ENCODE measurements at places on chromosomes 5 and 9. TPM values are rescaled to one million over a fixed set of nuclear protein-coding genes. Genes with fewer than 3 reads are reported as not detected.

GRCh38 chr5:88673253-88674105, 209.5 kb downstream of the MEF2C start:
- peak; percentile 56 for DNase-seq

GRCh38 chr9:99135456-99135855, 30.5 kb downstream of the TGFBR1 start:
- DNase-seq = no peak

- DNase-seq = no peak
These were observed 21.8 kb downstream of the CTNNAL1 start for GRCh38 chr9:108991479-108991878.

DNA sequence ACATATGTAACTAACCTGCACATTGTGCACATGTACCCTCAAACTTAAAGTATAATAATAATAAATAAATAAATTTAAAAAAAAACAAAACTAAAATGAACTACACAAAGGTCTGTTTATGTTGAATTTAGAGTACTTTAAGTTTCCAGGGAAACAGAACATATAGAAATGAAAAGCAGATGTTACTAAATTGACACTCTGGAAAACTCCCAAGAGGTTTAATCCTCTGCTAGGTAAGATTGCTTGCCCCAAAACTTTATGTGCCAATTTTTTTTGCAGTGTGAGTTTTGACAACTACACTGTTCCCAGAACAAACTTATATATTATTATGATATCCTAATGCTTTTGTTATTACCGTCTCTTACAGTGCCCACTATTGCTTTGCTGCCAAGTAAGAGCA, 134.3 kb upstream of the MRPS30 start:
- no peak for DNase-seq

DNA sequence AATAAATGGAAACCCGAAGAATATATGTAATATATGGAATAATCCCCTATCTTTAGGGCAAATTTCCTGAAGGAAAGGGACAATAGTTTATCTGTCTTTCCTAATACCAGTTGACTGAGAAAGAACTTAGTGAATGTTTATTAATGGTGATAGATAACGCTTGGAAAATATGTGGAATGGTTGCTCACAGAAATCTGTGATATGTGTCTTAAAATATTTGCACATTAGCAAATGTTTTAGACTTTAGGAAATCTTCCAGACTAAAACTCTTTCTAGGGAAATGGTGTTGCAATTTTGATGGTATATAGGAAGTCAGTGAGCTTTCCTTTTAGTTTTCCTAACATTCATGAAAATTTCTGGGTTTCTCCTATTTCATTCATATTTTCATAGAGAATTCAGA, 90.4 kb downstream of the PIP5K1B start:
- DNase-seq = no peak

DNA sequence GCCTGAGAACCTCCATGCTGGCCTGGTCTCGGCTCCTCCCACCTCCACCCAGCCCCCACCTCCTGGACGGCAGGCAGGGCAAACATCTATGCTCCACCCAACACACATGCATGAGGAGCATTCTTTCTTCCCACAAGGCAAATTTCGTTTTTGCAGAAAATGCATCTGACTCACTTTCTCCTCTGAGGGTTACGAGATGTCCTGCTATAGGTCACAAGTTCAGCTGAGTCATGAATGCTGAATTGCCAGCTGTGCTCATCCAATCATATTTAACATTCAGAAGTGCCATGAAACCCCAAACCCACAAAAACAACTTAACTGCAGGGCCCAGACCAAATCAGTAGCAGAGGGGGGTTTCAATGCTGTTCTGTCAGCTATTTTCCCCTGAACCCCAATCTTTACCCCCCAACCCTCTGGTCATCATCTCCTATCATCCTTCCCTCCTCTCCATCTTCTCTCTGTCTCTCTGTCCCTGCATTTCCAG, 39.0 kb upstream of the OSMR start:
- DNase-seq = no peak

DNA sequence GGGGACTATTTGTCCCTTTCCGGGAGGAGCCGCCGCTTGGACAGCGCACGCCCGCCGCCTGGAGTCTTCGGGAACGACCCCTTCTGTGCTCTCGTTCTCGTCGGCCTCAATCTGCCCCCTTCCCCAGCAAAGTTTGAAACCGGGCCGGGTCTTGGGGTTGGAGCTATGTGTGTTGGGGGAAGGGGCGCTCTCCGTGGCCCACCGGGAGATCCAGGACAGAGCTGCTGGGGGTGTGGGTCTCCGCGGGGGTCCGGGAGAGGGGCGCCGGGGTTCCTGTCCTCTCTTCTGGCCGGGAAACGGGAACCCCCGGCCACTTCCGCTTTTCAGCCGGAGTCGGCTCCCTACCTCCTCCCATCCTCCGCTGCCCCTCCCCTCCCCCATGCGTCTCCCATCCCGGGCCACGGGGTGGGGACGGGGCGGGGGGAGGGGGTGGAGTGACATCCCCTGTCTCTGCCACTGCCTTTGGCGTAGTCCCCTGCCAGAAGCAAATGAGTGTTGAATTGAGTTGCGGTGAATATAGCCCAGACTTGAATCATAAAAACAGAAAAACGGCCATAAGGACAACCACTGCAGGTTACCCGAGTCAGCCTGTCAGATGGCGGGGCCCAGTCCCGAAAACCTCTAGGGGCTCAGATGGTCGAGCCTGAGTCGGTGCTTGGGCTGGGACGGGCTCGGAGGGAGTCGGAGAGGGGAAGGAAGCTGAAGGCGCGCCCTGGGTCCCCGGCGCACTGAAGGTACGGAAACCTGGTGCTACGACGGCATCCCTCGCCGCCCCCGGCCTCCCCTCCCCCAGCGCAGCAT, 1.1 kb downstream of the CPLX2 start:
- DNase-seq = no peak

- DNase-seq = no peak
These were observed 117.4 kb downstream of the MLLT3 start for GRCh38 chr9:20504930-20505329.

DNA sequence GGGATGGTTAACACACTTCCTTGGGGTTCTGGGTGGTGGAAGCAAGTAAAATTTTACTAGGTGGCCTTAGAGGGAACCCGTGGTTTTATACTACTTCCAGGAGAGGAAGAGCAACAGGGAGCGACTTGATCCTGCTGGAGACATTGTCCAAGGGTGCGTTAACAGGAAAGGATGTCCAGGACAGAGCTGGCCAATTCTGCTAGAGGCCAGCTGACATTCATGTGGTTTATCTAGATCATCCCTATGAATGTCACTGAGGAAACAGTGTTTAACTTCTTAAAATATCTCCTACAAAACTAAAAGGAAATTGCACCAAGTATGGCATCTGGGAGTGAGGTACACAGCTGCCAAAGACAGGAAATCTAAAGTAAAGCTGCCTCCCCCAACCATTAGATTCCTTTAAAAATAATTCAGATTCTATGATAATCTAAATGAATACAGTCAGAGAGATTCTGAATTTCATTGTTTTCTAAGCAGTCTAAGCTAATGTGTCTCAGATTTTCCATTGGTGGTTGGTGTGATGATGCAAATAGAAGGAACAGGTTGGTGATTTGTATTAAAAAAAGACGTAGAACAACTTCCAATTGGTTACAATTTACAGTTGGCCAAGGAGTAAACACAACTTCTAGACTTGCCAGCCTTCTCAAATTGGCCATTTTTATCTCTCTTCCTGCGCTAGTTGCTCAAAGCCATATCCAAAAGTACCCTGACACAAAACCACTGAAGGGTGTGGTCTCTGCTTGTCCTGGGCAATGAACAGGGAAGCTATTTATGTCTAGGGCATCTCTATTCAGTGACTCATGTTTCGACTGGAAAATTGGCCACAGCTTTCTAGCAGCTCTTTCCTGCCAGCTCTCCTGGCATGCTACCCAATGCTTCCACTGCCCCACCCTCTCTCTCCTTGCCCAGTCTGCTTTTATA, 574.7 kb upstream of the MEF2C start:
- peak; percentile 23 for DNase-seq

- DNase-seq = no peak
These were observed 8.2 kb upstream of the EPB41L4B start for GRCh38 chr9:109328978-109329637.

GRCh38 chr5:113823696-113824095, 310.2 kb downstream of the YTHDC2 start:
- no peak for DNase-seq

DNA sequence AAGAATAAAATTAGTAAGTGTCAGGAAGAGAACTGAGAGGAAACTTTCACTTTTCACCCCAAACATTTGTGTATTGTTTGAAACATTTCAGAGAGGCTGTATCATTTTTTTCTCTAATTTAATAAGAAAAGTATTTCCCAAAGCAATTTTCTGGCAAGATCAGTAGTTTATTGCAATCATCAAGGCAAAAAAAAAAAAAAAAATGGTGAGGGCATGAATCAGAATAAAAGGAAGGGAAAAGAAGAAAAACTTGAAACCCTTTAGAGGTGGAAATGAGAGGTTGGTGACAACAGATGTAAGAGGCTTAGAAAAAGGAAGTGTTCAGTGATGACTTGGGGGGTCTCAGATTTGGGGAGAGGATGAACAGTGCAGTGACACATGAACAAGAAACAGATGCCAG, 13.3 kb downstream of the SHC3 start:
- no peak for DNase-seq

DNA sequence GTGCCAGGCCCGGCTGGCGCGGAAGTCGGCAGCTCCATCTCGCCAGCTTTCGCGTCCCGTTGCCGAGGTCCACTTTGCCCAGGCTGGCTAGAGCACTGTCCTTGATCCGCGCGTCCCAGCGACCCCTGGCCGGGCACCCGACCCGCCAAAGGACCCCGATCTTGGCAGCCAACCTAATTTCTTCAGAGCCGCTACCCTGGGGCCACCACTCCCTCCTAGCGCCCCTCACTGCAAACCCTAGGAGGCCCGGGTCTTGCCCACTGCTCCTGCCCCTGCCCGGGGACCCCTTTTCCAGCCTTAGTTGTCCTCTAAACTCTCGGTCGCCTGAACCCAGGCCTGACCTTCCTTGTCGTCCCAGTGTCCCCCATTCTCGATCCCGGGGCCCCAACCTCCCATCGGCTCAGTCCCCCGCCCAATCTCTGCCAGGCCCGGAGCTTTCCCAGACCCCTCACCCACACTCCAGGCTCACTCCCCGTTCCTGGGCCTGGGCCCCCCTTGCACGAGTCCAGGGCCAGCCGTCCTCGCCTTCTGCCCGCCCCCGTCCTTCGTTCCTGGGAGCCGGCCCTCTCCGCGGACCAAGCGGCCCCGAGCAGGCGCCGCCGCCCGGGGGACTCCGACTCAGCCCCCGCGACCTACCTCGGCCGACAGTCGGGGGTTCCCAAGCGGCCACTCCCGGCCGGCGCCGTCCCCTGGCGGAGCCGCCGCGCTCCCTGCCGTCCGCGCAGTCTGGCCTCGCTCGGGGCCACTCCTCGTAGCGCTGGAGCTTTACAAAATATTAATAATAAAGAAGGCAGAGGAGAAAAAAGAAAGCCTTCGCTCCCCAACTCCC, 701 bp upstream of the LMX1B start:
- no peak for DNase-seq

GRCh38 chr5:83548581-83548980, 77.0 kb downstream of the VCAN start:
- DNase-seq = no peak

COL15A1 gene
- total RNA-seq = 12.5 TPM

CDC20B gene
- 0.78 TPM for total RNA-seq

PCDHGA9 gene
- total RNA-seq = 11.9 TPM

MARCOL gene
- total RNA-seq = not detected

SUSD3 gene
- 1.6 TPM for total RNA-seq

EQTN gene
- 1.6 TPM for total RNA-seq

All from occipital lobe (tissue), 3 donors.